ENCODE measurements at places on chromosomes 6 and 20.
A peak's percentile ranks its signal among the peaks of the same experiment; 100 is the strongest.

DNA sequence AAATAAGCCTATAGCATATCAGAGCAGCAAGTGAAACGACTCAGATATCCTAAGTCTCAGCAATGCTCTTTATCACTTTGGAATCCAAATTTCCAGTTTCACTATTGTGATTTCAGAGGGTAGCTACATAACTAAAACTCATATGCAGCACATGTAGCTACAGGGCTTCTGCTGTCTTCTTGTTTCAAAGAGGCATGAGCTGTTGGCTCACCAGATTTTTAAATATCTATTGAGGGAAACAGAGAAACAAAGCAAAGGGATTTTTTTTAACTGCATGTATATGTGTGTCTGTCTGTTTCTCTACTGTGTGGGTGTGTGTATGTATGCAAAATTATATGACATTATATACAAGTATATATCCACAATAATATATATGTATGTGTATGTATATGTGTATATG is 258.4 kb downstream of the HDGFL1 start:
- DNase-seq, result no peak

DNA sequence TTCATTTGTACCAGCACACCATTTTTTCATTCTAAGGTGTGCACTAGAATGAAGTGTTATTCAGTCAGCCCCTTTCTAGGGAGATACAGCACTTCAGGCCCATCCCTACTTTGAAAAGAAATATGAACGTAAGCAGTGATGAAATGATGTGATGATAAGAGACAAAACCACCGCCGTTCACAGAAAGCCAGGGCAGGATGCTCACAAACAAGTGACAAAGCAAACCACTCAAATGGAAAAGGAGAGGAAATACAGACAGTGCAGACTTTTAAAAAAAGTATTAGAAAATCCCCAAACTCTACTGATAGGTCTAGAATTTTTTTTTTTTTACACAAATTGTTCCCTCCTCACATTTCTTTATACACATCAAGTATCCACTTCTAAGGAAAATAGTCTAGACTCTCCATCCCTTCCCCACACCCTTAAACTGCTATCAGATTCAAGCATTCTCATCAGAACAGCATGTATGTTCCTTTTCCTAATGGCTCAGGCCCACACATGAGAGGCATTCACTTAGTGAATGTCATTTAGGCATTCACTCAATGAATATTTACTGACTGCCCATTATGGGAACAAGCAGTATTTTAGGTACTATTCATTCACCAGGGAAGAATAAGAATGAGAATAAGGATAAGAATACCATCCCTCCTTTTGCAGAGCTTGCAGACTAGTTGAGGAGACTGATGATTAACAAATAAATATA is 243.5 kb downstream of the GMPR start:
- DNase-seq, result peak; percentile 42

DNA sequence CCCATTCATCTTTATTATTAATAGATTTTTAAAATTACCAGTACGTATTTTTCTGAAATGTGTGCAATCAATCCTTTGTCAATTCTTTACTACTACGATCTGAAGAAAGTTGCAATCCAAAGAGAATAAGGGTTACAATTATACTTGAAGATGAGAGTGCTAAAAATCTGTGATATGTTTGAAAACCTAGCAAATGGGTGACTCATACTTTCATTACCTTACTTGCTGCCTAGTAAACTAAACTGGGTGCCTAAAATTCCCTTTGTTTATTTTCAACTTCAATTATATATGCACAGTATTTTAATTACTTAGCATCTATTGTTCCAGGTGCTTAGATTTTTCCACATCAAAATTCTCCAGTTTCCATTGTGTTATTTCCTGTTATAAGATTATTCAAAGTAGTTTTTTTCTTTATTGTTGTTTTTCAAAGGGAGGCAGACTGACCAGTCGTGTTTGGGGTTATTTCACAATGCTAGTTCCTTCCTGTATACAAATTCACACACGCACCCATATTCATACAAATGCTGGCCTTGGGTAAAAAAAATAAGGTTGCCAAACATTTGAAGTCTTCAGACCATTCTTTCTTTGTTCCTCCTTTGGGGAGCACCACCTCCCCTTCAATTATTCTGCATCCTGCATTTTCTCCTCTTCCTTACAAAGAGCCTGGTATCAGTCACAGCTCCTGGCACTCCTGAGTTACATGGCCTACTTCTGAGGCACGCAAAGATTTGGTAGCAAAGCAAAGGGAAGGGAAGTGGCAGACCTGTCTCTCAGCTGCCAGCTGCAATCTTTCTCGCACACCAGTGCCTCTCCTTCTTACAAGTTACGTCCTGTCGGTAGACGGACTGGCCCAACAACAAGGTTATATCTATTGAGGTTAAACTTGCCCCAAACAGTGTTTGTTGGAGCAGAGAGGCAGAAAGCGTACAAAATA is 16.2 kb upstream of the FAM135A start:
- no peak for DNase-seq

DNA sequence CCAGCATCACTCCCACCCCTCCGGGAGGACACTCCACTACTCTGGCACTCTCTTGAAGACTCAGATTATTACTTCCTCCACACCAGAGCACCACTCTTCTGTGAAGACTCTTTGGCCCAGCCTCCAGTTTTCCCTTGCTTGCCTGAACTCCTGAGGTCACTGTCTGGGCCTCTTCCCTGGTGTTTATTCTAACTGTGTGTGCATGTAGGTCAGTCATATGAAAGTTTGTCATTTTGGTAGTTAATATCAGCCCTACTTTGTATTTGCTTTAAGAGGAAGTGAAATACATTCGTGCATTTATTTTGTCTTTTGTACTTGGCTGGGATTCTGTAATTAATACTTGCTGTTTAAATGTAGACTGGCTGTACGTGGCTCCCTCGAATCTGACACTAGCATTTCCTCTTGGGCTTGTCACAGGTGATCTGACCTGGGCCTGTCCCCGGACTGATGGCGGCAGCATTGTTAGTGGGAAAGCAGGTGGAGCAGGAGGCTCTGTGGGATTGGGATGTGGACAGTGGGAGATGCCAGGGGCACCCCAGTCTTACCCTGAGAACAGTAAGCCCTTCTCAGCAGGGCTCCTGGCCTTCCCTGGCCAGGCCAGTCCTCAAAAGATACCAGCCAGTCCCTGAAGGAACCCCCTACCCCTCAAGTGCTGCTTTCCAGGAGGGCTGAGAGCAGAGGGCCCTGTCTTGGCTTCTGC is 350.5 kb downstream of the CDC5L start:
- no peak for DNase-seq

DNA sequence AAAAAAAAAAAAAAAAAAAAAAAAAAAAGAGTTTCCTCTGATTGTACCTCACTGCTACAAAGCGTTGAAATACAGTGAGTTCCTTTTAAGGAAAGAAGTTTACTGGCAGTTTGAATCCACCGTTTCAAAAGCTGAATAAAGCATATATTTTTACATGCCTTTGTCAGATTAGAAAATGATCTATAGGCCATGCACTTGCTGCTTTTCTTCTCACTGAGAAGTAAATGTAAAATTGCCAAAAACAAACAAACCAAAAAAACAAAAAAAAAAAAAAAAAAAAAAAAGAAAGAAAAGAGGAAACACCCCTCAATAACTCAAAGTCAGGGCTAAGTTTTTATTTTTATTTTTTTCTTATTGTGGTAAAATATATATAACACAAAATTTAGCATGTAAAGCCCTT is 81.9 kb downstream of the LYRM4 start:
- no peak for DNase-seq
